ENCODE measurements at places on chromosomes 5 and 9.

- no peak for DNase-seq
Measured at GRCh38 chr5:5401095-5401494, 21.4 kb upstream of the ICE1 start.

GRCh38 chr9:85248514-85249312, 493.0 kb downstream of the AGTPBP1 start:
- no peak for DNase-seq

- peak; percentile 67 for DNase-seq
Measured at GRCh38 chr9:127884427-127884911, 7.0 kb upstream of the AK1 start.

DNA sequence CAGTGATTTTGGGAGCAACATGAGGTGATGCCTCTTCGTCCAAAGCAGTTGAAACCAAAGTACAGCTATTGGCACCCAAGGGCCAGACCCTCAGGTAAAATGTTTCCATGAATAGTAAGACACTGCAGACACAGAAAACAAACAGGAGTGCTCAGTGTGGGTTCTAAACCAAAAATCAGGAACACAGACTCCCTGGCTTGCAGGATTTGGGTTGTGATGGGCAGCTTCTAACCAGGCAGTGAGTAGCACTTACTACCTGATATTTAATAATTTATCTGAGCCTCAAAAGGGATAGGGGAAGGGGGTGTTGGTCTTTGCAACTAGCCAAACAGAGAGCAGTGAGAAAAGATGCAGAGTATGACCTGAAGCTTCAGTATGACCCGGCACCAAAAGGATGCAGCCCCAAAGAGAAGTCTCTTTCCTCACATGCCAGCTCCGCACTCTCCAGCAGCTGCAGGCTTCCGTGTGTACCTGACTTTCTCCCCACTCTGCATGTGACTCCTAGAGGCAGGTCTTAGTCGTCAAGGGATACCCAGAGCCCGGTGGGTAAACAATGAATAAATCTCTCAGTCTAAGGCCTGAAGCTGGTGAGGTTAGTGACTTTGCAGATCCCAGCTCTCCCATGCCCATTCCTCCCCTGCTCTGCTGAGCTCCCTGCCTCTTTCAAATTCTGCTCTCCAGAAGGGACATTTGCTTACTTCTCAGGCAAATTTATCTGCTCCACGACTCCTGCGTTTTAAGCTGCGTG, 105.4 kb upstream of the SPOCK1 start:
- DNase-seq, result no peak

- DNase-seq, result peak; percentile 78
Measured at GRCh38 chr5:42811591-42812446, at the start of gene SELENOP. Gene SELENOP (minus strand): TSS chr5:42811892. CDS start chr5:42808353, 3,539 bp downstream.

DNA sequence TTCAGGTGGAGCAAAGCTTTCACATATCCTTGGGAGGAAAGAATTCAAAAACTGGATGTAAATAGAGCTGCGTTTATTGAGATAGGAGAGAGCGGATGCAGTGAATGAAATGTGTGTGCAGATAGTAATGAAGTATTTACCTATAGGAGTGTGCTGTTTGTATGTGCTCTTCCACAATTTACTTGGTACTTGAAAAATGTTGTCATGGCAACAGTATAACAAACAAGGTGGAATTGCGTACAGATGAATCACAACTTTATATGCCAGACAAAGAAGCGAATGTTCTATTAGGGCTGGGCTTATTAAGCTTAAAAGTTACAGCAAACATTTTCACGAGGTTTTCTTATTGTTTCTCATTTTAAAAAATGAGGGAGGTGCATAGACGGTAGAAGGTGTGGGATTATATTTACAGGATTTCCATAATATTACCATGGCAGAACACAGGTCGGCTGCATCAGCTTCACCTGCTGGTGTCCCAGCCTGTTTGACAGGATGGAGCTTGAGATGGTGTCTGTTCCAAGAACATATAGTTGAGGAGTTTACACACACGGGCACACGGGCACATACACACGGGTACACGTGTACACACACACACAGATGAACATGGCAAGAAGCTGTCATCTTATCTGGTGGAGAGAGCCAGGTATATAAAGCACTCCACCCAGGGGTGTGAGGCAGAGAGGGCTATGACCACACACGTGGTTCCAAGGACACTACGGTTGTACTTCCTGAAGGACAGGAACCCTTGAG, 155.7 kb downstream of the RMI1 start:
- DNase-seq, result peak; percentile 70

DNA sequence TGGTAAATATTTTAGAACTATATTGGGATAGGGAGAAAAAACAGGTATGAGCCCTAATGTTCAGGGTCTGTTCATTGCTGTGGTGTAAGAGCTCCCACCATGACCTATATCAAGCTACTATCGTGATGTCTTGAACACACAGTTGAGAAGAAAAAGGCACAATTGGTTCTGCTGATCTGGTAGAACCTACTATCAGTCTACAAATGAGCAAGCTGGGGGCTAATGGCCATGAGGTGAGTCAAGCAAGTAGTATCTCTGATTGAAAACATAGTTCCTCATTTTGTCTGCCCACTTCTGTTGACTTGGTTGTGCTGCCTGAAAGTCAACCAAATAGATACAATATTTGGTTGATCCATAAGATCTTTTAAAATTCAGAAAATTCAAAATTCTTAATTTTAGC, 1026.3 kb downstream of the CDH12 start:
- DNase-seq, result no peak

- DNase-seq, result no peak
Measured at GRCh38 chr5:138819081-138819480, 56.1 kb downstream of the LRRTM2 start.

GRCh38 chr5:10595672-10596309, 31.9 kb downstream of the ANKRD33B start:
- DNase-seq, result no peak

GRCh38 chr5:9104571-9105339, 441.1 kb downstream of the SEMA5A start:
- no peak for DNase-seq

DNA sequence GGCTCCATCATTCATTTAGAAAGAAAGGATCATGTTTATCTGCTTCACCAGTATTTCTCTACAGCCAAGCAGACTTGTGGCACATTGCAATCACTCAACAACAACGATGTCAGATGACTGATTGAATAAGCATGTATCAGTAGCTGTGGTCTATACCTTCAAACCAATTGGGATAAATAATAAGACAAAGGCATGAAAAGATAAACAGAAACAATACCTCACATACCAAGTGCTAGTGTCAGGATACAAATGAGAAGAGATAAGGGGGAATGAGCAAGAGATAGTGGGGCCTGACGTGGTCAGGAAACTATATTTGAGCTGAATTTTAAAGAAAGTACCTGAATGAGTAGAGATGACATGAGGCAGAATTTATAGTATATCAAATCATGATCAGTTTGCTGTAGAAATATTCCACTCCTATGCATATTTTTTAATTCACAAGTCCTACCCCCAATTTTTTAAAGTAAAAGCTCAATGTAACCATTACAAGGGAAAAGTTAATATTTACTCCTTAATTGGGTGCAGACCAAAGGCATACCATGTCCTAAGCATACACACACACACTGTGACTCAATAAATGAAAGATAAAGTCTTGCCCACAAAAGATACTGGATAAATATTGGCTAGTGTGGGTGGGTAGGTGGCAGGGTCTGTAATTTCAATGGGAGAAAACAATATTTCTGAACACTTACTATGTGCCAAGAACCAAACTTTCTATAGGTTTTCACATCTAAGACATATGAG, 284.5 kb downstream of the SPOCK1 start:
- DNase-seq, result no peak

- no peak for DNase-seq
Measured at GRCh38 chr9:121815084-121815483, 163.7 kb downstream of the DAB2IP start.

GRCh38 chr9:17509701-17510100, 69.2 kb upstream of the SH3GL2 start:
- no peak for DNase-seq

DNA sequence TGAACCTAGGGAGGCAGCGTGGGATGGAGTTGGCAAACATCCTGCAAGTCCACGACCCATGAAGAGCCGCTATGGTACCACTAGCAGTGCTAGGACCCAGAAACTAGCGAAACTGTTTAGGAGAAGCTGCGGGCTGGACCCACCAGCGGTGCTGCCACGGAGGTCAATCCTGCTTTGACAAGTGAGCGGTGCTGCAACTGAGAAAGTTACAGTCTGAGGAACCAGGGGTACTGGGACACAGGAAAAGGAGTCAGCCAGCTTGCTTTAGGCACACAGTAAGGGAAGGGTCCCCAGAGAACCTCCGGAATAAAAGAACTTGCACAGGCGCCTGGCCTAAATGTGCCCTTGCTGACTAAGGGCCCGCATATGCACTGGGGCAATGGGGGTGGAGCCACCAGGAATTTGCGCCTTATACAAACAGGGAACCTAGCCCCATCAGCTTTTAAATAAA, 23.6 kb upstream of the ANXA2R start:
- no peak for DNase-seq

DNA sequence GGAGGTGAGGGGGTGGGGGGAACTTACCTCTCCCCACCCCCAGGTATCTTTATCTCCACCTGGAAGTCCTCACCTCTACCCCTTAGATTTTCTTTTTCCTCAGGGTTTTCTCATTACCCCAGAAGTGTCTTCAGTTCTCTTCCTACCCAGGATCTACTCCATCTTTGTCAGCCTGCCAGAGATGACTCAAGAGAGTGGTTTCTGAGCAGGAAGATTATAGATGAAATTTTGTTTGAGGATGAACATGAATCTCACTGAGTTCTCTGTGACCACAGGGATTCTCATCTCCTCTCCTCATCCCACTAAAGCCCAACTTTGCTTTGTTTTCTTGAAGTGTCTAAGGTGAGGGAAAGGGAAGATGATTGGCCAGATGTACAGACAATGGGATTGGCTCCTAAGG, 5.2 kb upstream of the HINT2 start:
- no peak for DNase-seq

- DNase-seq, result no peak
Measured at GRCh38 chr5:170444969-170445505, 55.9 kb upstream of the KCNMB1 start.

- no peak for DNase-seq
Measured at GRCh38 chr5:136772491-136772890, 407.1 kb upstream of the TRPC7 start.

DNA sequence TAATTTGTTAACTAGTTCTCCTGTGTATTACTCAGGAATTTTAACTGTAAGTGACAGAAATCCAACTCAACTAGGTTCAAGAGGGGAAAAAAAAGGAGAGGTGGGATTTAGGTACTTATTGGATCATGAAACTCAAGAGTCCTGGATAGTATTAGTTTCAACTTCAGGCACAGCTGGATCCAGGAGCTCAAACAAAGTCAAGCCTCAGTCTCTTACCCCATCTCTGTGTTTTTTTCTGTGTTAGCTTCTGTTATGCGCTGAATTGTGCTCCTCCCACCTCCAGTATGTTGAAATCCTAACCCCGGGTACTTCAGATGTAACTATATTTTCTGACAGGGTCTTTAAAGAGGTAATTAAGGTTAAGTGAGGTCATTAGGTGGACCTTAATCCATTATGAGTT, 53.5 kb downstream of the SMIM23 start:
- DNase-seq, result no peak

DNA sequence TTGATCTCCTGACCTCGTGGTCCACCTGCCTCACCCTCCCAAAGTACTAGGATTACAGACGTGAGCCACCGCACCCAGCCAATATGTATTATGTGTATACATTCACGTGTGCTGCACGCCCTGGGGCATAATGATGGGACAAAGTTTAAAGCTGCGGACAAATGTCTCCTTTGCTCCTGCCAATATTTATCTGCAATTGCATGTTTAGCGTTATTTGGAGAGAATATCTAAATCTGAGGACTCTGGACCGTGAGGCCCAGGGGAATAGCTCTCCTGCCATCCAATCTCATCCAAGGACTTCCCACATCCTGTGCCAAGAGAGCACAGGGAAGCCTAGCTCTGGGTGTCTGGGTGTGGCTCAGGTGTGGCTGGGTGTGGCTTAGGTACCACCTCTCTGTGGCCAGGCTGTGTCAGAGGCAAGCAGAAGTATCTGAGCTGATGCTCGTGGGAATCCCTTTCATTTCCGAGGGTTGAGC, 6.9 kb upstream of the BOD1 start:
- DNase-seq, result no peak

- peak; percentile 16 for DNase-seq
Measured at GRCh38 chr9:36862206-36863145, 171.6 kb downstream of the PAX5 start.

GRCh38 chr5:34490506-34491250, 165.4 kb upstream of the RAI14 start:
- no peak for DNase-seq

- no peak for DNase-seq
Measured at GRCh38 chr5:19322716-19323485, 665.1 kb downstream of the CDH18 start.

- no peak for DNase-seq
Measured at GRCh38 chr9:127556871-127557270, 55.2 kb upstream of the STXBP1 start.

DNA sequence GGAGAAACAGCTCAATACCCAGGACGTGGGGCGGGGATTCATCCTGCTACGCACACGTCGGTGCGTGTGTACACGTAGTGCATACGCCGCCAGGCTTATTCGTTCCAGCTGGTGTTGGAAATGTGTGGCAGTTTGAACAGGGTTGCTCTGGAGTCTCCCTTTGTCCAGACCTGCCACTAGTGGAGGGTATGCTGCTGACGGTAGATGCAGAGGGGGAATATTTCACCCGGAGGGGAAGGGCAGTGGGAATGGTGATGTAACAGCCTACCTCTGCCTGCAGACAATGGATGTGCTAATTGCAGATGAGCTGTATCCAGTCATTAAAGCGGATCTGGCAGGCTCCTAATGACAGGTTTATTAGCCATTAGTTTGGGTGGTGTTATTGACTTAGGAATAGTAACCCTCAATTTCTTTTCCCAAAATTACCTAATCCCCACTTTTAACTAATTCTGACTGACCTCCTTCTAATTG, 142.7 kb downstream of the PAX5 start:
- DNase-seq, result no peak

GRCh38 chr5:169164481-169164925, 136.4 kb downstream of the SLIT3 start:
- DNase-seq, result no peak

GRCh38 chr5:135710045-135710675, 124.3 kb upstream of the SLC25A48 start:
- DNase-seq, result peak; percentile 33

- no peak for DNase-seq
Measured at GRCh38 chr9:81656004-81656403, 33.3 kb downstream of the TLE1 start.

DNA sequence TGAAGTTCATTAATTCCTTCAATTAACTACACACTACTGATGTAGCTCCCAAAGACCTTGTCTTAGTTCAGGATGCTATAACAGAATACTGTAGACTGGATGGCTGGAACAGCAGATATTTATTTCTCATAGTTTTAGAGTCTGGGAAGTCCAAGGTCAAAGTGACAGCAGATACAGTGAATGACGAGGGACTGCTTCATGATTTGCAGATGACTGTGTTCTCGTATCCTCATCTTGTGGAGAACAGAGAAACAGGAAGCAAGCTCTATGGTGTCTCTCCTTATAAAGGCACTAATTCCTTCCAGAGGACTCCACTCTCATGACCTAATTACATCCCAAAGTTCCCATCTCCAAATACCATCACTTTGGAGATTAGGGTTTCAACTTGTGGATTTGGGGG, 65.6 kb upstream of the MAP1B start:
- no peak for DNase-seq
